Left cardiac atrium (tissue), 4 donors: ENCODE measurements at places on chromosomes 4 and X. TPM values are rescaled to one million over a fixed set of nuclear protein-coding genes. Genes with fewer than 3 reads are reported as not detected.

- DNase-seq, result no peak
These were observed 161.2 kb upstream of the SPRY1 start for GRCh38 chr4:123235431-123235830.

GRCh38 chr4:70945046-70945445, 42.9 kb downstream of the MOB1B start:
- no peak for DNase-seq

DNA sequence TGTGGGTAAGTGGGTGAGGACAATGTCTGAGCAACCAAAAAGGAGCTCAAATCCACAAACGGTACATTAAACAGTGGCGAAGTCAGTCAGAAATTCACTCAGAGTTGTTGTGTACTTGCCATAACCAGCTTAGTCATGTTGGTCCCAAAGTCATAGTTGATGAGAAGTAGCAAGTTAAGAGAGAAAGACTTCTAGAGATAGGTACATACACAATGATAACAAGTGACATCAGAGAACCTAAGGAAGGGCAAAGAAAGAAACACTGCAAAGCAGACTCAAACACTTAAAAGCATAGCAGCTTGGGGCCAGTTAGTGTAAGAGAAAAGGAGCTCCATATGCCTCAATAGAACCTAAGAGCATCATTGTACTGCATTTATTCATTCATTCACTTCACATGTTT, 30.2 kb downstream of the DYNLT3 start:
- no peak for DNase-seq

GRCh38 chr4:144721994-144722393, 76.0 kb downstream of the HHIP start:
- DNase-seq, result no peak

DNA sequence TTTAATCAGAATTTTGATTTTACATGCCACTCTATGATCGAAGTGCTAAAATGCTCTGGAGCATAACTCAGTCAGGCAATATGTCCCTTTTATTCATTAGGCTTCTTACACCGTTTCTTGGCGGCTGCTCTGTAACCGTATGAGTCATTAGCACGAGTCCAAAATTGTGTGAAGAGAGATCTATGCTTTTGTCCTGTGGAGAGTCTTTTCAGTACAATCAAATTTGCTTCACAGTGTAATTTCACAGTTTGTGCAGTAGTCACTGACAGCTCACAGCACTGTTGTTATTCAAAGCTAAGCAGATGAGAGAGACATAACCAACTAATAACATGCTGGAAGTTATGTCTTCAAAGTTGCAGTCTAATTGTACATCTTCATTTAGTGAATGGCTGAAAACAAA, 167.8 kb downstream of the PCDH10 start:
- no peak for DNase-seq

DNA sequence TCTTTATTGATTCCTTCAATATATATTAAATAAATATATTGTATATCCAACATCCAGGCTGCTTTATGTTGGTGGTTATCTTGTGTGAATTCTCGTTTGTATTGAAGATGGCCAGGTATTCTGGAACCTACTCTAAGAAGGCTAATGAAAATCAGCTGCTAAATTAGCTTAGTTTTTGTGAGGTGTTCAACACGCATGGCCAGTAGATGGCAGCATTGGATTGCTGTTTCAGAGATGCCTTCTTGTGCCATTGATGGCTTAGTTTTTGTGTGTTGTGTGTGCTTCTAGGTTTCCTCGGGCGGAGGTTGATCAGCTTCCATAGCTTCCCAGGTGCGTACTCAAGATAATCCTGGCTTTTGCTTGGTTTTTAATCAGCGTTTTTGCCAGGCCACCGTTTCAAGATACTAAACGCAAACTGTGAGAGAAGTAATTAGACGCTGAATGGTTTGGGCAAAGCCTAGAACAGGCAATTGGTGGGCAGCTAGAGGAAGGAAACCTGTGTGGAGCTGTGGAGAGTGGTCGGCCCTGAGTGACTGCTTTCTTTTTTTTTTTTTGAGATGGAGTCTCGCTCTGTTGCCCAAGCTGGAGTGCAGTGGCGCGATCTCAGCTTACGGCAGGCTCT, 15.1 kb downstream of the NOCT start:
- peak; percentile 70 for DNase-seq

DNA sequence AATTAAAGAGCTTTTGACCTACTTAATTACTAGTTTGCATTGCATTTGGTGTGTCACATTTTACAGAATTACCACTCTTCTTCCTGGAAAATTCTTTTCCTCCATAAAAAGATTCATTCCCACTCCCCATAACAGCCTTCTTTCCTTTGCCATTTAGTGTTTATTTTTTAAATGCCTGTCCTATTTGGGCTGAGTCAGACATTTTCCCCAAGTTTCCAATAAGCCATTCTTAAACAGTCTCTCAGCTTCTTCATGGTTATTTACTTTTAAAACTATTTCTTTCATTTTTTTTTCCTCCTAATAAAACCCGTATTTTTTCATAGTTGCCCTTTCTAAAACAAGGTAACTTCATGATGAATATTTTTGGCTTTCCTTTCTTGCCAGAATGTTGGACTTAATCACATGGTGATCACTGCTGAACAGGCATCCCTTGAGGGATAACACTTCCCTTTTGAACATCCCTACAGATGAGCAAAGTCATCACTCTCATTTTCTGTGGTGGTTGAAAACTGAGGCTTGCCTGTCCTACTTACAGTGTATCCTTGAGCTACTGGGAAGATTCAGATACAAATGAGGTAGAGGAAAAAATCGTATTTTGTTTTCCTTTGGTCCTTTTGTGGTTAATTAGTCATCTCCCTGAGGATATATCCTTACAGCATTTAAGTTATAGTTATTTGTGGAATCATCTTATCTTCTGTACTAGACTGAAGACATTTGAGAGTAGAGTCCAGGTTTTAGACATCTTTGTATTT, 520.5 kb upstream of the NR3C2 start:
- DNase-seq, result no peak

DNA sequence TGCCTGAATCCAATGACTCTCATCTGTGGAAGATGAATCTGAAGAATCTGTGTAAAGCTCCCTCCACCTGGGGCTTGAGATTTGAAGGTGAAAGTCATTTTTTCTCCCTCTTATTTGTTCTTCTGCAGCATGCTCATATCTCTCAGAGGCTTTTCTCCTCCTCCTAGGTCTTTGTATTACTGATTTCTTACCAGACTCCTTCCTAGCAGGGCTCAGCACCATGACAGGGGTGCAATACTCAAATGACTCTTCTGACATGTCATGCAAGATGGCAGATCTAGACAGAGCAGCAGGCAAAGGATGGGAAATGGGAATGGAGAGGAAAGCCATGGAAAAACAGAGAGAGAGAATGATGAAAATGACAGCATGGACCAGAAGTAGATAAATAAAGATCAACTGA, 118.3 kb downstream of the TMA16 start:
- DNase-seq, result no peak

- no peak for DNase-seq
These were observed 116.2 kb upstream of the TLL1 start for GRCh38 chr4:165756836-165757235.

Gene MAGEA3
- total RNA-seq, result not detected

Gene CCSER1
- 9.6 TPM for total RNA-seq

Gene DDX53
- not detected for total RNA-seq

Gene FGF5
- total RNA-seq, result not detected

Gene OPN1MW
- total RNA-seq, result not detected

Gene VCX3B
- total RNA-seq, result not detected

Gene ARHGAP6
- 5.6 TPM for total RNA-seq

Gene PAGE1
- total RNA-seq, result not detected

Gene PAGE2B
- total RNA-seq, result not detected
